Stimulated activated CD8-positive, alpha-beta memory T cell treated with anti-CD3 and anti-CD28 coated beads, Interleukin-4, amount 100 ng/mL, for 48 hours (primary cell): ENCODE measurements at places on chromosomes 13 and 19.

DNA sequence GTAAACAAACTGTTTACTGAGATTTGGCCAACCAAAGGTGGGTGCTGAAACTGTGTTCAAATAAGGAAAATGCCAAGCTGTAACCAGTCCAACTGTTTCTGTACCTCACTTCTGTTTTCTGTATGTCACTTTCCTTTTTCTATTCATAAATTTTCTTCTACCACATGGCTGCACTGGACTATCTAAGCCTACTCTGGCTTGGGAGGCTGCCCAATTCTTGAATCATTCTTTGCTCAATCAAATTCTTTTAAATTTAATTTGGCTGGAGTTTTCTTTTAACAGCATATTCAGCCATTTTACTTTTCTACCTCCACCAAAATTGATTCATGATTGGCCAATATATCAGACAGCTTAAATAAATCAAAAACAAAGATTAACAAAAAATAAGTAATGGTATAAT is 1575.5 kb upstream of the SPRY2 start:
- DNase-seq = no peak

- no peak for DNase-seq
Measured at GRCh38 chr13:45040622-45041021, 51.3 kb downstream of the GPALPP1 start.

DNA sequence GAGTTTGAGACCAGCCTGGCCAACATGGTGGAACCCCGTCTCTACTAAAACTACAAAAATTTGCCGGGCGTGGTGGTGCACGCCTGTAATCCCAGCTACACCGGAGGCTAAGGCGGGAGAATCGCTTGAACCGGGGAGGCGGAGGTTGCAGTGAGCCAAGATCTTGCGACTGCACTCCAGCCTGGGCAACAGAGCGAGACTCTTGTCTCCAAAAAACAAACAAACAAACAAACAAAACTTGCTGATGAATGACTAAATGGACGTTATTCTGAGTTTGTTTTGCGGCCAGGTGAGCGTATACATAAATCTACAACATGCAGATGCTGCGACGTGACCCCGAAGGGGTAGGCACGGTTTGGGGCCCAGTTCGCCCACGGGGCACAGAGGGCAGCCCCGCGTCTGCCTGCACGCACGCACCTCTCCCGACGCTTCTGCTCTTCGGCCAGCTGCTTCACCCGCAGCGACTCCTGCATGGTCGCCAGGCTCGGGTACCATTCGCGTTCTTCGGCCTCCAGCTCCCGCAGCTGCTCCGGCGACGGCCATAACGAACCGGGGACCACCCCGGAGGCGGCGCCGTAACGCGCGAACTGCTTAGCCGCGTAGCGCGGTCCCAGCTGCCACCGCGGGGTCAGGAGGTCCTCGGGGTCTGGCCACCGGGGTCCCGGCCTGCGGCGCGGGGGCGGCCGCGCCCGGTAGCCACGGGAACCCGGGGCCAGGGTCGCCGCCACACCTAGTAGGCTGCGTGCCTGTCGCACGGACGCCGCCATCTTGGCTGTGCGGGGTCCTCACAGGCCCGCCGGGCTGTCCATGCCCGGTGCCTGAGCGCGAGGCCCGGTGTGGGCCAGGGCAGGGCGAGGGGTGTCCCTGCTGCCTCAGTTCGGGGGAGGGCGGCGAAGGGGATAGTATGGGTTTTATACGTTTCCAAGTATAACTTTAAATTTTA is at the start of gene GADD45GIP1:
Gene GADD45GIP1 (minus strand): TSS at position 778 of the 943 bp plus-strand sequence. CDS start 11 bp downstream, at position 767.
- DNase-seq = peak; percentile 90

DNA sequence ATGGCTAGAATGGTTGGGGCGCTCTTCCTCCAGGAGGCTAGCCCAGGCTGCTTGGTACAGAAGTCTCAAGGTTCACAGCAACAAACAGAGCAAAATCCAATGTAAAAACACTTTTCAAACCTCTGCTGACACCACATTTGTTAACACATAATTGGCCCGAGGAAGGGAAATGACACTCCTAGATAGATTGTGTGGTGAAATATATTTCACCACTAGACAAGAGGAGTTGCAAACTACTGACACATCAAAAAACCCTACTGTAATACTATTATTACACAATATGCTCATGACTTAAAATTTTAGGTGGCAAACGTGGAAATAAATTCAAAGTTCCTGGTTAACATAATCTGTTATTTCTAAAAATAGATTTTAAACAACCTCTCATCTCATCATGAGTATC is 643.6 kb downstream of the PCDH9 start:
- no peak for DNase-seq

DNA sequence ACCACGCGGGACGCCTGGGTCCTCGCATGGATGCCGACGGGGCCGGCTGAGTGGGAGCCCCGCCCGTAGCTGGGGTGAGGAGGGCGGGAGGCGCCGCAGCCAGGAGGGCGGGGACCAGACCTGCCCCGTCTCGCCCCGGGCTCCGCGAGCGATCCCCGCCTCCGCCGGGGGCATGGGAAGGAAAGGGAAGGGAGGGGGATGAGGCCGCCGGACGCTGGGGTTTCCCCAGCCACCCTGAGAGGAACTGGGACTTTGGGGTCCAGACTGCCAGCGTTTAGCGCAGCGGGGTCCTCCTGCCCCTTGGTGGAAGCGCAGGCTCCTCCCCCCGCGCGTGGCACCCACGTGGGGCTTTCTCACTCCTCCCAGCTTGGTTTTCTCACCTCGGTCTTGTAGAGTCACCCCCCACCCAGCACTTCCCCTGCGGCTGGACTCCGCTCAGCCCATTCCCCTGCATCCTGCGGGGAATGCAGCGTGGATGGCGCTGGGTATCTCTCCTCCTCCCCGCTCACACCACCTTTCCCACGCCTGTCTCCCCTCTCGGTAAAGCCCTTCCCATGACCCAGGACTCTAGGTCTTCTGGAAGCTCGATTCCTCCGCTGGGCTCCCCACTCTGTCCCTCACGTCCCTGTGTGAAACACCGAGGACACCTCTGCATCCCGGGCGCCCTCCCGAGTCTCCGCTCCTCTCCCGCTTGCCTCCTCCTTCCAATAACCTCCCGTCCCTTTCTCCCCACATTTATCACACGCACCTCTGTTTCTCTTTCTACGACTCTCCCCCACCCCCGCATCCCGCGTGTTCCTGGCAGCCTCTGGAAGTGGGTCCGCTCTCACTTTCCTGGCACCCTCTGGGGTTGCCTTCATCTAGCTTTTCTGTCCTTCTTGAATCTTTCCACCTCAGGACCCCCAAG is 2.1 kb downstream of the TGFB1 start:
- peak; percentile 87 for DNase-seq

GRCh38 chr13:100773923-100774663 is 99.5 kb upstream of the TMTC4 start:
- DNase-seq = no peak

- no peak for DNase-seq
Measured at GRCh38 chr19:23772675-23773063, 14.0 kb upstream of the ZNF681 start.

GRCh38 chr13:40442231-40442630 is 224.2 kb downstream of the FOXO1 start:
- DNase-seq = no peak

- DNase-seq = no peak
Measured at GRCh38 chr19:5152013-5152763, 183.3 kb downstream of the KDM4B start.

DNA sequence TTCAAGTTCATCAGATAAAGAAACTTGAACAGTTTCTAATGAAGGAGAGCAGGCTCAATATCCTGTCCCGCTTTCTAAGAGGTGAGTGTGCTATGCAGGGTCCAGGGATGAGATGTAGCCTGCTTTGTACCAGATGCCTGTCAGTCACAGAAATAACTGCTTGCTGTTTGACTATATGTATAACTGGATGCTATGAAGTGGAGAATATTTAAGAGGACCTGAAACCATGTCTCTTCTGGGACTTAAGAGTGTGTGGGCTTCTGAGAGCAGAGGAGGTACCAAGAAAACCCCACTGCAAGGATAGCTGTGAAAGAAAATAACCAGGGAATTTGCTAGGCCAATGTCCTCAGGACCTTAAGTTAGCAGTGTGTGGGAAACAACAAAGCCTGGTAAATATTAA is 246.3 kb upstream of the RFC3 start:
- no peak for DNase-seq

GRCh38 chr19:38687837-38688378 is 40.5 kb downstream of the ACTN4 start:
- DNase-seq = no peak

DNA sequence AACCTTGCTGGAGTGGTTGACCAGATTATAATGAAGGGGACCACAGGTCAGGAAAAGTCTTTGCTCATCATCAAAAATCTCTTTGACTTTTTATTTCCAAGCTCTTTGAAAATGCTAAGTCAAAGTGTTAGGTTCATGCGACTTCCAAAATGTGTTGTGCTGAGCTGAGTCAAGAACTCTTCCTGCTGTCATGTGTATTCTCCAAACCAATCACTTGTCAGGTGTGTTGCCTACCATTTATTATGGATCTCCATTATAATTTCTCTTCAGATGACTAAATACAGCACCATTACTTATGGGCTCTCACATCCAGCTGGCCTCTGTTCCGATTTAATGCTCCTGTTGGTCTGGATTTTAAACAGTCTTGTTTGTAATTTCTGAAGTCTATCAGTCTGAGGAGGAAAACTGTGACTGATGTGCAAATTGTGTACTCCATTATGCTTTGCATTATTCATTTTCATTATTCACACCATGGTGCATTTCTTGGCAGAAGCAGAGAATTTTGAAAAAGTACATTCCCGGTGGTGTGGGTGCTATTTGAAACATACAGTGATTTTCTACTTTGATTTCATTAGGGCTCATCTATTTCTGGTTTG is 562.5 kb downstream of the LMO7 start:
- DNase-seq = no peak

- no peak for DNase-seq
Measured at GRCh38 chr13:21225841-21226581, 49.6 kb downstream of the MRPL57 start.

DNA sequence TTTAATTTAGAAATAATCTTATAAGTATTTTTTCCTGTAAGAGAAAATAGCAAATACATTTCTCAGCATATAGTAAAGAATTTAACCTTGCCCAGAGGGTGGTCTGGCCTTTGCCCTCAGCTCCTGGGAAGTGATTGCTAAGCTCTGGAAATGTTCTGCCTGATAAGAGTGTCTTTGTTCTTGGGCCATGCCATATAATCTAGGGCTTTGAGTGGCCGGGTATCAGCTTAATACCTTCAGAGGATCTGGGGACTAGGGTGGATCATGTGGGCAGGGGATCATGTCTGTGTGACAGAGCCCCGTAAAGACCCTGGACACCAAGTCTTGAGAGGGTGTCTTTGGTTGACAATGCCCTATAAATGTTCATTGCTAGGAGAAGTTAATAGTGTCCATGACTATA is 1032.4 kb upstream of the MIR17HG start:
- no peak for DNase-seq

GRCh38 chr13:30108913-30109237 is 198.5 kb downstream of the KATNAL1 start:
- no peak for DNase-seq

GRCh38 chr19:13334801-13335481 is 171.3 kb downstream of the CACNA1A start:
- DNase-seq = no peak

DNA sequence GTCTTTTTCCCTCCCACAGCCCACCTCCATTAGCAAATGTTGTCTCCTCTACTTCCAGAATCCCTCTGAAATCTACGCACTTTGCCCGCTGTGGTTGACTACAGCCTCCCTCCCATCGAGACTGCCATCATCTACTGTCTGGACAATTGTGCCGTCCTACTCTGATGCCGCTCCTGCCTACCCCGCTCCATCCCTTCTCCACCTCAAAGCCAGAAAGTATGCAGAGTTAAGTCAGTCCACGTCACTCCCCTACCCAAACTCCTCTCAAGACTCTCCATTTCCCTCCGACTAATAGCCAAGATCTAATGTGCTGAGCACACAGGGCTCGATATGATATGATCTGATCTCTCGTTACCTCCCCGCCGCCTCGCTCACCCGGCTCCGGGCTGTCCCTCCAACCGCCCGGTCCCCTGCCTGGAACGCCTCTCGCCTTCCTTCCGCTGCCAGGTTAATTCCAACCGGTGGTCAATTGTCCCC is 556 bp downstream of the CACTIN start:
- no peak for DNase-seq

DNA sequence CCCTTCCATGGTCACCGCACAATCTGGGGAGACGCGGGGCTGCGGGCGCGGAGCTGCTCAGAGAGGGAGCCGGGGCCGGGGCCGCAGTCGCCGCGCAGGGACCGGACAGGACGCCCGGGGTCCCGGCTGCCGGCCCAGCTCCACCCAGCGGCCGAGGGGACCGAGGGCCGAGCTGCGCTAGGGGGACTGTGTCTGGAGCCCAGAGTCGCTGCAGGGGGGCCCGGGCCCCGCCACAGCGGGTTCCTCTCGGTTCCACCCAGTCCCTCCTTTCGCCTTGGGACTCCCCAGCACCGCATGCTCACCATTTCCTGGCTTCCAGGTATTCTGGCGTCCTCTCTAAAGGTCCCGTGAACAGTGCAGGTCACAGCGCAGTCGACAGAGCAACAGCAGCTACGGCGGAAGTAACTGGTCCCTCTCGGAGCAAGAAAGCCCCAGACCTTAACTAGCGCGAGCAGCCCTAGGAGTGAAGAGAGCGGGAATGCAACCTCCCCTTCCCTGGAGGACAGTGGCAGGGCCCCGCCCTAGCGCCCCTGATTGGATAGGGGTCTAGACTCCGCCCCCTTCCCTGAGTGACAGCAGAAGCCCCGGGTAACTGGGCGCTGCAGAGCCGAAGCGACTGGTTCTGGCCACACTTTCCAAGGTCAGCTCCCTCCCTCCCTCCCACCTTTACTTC is at the start of gene ZNF878:
Gene ZNF878 (minus strand): TSS at position 465 of the 673 bp plus-strand sequence. CDS start 160 bp downstream, at position 305.
- peak; percentile 83 for DNase-seq

- no peak for DNase-seq
Measured at GRCh38 chr19:13770013-13770635, 4.1 kb upstream of the C19orf53 start.

GRCh38 chr19:37874784-37875183 is 31.6 kb downstream of the WDR87 start:
- DNase-seq = no peak

GRCh38 chr13:80276371-80277289 is 64.3 kb downstream of the SPRY2 start:
- no peak for DNase-seq

DNA sequence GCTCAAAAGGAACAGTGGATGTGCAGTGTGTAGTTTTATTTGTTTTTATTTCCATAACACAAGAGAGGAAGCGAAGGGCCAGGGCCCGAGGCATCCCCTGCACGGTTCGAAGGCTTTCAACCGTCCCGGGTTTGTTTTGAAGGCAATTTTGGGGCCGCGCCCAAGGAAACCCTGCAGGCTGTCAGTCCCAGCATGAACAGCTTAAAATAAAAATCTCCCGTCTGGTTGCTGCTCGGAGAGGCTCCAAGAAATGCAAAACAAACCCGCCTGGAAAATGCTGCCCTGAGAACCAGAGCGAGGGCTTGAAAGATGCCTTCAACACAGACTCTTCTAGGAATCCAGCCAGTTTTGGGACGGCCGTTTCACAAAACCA is 16.0 kb downstream of the LSM4 start:
- no peak for DNase-seq
